ENCODE measurements at places on chromosomes 16 and 17.

- no peak for DNase-seq
Observed at GRCh38 chr17:46785696-46786095, 32.8 kb downstream of the WNT3 start.

GRCh38 chr17:74671031-74671771 lies 41.5 kb downstream of the CD300LF start:
- DNase-seq: peak; percentile 82

GRCh38 chr16:56780646-56781045 lies 50.7 kb downstream of the NUP93 start:
- no peak for DNase-seq

DNA sequence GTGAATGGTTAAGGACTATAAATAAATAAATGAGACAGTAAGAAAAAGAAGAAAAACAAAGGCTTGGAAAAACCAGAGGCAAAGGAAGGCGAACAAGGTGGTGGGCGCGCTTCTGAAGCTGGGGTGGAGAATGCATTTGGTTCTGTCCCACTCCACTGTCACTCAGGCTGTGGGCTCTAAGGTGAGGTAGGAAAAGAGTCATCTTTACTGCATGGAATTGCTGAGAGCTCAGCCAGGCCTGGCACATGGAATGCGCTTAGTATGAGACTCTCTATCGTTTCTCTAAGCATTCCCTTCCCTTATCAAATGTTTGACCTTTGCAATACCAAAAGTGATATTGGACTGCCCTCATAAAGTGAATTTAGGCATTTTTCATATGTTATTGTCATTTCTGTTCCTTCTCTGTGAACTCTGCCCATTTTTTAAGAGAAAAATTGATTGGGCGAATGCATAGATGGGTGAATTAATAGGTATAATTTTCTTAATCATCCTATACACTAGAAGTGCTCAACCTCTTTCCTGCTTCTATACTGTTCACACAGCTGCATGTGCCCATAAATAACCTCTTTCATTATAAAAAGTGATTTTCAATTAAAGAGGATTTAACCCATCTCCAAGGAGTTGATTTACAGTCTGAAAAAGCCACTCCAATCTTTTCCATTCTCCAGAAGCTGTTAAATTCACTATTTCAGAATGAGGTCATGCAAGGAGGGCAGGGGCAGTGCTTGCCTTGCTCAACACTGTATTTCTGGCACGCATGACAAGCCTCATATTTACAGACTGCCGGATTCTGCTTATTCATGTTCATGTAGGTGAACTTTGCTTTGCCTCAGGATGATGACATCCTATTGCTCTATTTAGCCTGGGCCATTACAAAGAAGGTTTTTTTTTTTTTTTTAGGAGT lies 87.7 kb downstream of the MYH10 start:
- DNase-seq: peak; percentile 41

DNA sequence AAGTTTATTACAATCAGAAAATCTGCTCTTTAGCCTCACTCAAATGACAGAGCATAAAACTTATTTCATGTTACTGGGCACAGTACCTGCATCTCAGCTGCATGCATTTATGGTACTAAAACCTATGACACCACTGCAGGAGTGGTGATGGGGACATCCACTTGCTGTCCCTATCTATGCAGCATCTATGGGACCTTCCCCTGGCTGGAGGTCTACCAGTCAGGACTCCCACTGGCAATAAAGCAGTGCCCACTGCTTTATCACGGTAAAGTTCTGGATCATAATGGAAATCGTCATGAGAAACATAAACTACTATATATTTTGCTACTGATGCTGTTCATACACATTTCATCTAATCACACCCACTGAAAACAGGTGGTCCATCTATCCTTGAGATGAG lies 26.2 kb downstream of the NSMCE1 start:
- DNase-seq: peak; percentile 16

DNA sequence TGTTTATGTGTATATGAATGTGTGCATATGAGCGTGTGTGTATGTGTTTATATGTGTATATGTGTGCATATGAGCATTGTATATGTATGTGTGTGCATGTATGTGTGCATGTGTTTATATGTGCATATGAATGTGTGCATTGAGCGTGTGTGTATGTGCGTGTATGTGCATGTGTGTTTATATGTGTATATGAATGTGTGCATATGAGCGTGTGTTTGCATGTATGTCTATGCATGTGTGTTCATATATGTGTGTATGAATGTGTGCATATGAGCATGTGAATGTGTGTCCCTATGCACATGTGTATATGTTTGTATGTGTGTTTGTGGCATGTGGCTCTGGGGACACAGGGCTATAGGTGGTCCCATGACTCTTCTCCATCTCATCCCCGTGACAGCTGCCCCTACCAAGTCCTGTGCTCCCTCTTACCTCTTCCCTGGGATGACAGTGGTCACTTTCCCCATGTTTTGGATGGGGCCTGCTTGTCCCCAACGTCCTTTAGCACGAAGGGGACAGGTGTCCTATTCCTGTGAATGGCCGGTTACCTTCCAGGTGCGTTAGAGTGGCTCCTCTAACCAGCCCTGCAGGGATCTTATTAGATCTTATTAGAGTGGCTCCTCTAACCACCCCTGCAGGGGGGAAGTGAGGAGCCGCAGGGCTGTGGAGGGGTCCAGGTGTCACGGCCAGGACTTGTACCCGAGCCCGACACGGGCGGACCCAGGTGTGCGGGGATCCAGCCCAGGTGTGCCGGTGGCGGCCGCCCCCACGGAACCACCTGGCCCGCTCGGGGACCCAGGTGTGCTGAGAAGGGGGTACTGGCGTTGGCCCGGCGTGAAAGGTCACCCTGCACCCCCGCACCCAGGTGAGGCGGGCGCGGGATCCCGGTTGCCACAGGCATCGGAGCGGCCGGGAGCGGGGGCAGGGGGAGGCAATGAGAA lies 105.6 kb downstream of the SEC14L1 start:
- DNase-seq: no peak

GRCh38 chr16:13178318-13178717 lies 276.9 kb downstream of the SHISA9 start:
- DNase-seq: no peak

- DNase-seq: no peak
Observed at GRCh38 chr17:21419299-21420239, 43.4 kb downstream of the KCNJ12 start.

DNA sequence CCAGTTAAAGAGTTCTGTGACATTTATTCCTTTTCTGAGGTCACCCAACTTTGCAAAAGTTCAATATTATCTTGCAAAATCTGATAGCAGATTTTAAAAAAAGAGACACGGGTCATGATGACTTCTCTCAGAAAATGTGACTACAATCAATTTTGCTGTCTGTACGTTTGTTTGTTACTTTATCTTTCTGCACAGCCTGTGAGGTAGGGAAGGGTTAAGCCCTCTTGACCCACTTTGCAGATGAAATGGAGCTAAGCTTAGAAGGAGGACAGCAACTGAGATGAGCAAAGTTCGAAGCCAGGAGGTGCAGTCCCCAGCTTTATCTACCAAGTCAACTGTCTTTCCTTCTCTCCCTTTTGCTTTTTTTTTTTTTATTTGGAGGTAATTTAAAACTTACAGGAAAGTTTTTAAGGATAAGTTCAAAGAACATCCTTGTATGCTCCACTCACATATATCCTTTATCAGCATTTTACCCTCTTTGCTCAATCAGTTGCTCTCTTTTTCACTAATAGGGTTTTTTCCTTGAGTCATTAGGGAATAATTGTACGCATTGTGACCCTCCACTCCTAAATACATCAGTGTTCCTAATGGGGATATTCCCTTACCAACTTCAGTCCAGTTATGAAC lies 86.8 kb downstream of the MSI2 start:
- DNase-seq: no peak

- no peak for DNase-seq
Observed at GRCh38 chr16:69768666-69769065, 6.5 kb downstream of the WWP2 start.

GRCh38 chr17:3792481-3792880 lies 8.5 kb downstream of the ITGAE start:
- no peak for DNase-seq

DNA sequence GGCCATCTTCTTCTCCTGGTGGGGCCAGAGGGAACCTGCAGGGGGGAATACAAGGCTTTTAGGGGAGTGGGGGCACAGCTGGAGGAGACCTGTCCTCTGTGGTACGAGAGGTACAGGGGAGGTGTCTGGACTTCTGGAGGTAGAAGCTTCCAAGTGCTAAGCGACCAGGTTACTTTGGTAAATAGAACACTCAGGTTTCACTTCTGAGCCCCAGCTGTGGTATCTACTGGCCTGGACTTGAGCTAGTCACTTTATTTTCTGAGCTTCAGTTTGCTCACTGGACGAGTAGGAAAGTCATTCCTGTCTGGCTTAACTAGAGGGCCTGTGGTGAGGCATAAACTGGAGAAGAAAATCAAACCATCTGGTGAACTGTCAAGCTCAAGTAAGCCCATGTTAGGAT lies at the start of gene HEATR9:
Gene HEATR9 (minus strand): TSS at position 155 of the 400 bp plus-strand sequence. CDS start 149 bp downstream, at position 6.
- DNase-seq: no peak

DNA sequence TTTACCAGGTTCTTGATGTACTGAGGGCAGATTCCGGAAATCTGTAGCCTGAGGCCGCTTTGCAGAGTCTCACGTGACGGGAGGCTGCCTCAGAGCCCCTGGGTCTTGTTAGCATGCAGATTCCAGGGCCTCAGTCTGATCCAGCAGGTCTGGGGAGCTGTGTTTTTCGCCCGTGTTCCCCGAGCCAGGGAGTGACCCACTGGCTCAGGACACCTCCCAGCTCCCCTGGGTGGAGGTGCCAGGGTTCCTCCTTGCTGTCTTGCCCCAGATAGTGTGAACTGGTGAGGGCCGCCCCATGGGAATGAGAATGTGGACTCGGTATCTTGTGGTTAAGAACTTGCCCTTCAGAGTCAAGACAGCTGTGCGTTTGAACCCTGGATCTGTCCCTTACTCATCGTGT lies 98.6 kb downstream of the OR1D5 start:
- no peak for DNase-seq

DNA sequence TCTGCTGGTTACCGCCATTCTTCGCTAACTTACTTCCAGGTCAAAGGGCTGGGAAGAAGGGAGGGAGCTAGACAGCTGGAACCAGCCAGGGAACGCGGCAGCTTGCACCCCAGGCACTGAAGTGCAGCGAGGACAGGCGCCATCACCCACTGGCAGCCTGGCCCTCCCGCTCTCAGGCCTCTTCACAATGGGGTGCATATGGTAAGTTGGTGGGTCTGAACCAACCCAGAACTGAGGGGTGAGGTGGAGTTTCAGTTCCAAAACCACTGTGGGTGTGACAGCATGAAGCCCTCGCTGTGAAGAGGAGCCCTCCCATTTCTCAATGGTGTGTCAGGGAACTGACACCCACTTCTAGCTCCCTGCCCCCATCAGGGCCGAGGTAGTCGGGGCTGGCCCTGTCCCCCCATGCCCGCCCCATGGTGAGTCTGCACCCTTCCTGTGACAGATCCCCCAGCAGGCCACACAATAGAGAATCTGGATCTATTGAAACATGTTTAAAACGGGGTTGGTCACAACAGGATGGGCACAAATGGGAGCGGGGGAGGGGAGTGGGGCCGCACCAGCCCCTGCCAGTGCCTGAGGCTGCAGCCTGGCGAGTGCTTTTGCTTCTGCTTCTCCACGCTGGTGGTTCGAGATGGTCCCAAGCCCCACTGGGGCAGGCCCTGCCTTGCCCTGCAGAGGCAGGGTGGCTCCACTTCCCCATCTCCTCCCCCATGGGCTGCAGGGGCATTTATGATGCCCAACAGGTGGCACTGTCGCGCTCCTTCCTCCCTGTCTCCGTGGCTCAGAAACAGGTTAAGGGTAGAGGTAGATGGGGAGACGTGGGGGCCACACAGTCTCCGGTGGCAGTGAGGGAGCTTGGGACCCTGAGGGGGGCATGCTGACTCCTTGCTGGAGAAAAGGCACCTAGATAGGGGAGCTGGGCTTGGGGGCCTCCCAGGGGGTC lies 2.3 kb downstream of the LIMD2 start:
- peak; percentile 71 for DNase-seq

DNA sequence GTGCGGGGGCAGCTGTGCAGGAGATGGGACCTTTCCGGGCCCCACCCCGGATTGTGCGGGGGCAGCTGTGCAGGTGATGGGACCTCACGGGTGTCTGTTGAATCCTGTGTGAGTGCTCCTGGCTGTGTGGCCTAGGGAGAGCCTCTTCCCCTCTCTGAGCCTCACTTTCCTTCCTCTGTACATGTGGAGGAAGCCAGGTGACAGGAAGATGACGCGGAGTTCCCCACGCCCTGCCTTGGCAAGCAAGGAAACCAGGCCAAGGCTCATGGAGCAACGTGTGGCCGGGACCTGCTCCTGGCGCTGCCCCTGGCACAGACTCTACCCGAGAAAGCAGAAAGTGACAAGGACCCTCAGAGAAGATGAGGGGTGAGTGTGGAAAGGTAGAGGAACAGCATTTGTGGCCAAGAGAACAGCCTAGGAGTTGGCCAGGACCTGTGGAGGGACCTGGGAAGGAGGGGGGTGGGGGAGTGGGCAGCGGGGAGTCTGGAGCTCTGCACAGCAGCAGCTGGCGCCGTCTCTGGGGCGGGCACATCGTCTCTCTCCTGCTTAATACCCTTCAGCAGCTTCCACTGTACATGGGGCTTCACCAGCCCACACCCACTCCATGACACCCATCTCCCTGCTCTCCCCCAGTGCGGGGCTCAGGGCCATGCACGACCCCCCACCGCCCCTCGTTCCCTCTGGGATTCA lies 38.4 kb upstream of the PABPN1L start:
- DNase-seq: no peak

DNA sequence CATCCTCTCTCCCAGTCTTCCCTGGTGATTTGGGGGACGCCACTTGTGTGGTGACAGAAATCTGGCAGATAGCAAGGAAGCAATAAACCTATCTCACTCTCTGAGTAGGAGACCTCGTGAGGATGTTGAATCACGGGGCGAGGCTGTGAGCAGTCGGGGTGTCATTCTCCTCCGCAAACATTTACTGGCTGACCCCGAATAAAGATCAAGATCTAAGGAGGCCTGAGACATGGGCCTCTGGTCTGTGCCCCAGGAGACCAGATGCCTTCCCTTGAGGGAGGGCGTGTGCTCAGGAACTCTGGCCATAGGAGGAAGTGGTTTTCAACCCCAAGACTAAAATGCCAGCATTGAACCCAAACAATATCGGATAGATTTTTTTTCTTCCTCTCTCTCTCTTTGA lies 53.1 kb downstream of the FOXL1 start:
- DNase-seq: no peak

- DNase-seq: no peak
Observed at GRCh38 chr17:10251212-10251948, 53.0 kb upstream of the GAS7 start.

GRCh38 chr16:80147026-80147655 lies 393.7 kb upstream of the DYNLRB2 start:
- DNase-seq: no peak

DNA sequence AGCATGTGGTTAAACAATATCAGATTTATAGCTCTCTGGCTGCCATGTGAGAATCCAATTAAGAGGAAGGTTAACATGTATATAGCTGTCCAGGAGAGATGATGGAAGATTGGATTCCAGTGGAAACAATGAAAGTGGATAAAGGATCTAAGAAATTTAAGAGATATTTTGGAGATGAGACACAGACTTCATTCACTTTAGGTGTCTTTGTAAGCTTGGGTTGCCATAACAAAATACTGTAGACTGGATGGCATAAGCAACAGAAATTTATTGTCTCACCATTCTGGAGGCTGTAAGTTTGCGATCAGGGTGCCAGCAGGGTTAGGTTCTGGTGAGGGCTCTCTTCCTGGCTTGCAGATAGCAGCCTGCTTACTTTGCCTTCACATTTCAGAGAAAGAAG lies 155.9 kb upstream of the MYOCD start:
- no peak for DNase-seq
